ENCODE measurements at places on chromosomes 2 and 18.

DNA sequence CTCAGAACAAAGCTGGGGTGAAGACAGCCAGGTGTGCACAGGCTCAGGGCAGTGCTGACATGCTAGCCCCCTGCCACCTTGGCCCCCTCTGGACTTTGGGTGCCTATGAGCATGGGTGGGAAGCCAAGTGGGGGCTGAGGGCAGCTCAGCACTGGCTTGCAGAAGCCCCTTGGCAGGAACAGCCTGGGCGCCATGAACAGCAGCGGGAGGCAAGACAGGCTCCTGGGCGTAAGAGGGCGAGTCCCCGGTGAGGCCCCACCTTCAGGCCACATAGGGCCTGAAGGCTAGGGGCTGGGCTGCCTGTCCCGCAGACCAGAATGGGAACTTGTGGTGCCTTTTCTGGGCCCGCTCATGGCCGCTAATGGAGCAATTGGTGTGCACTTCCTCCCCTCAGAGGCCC lies 47.0 kb upstream of the COX7A2L start:
- DNase-seq, result no peak

GRCh38 chr2:25414781-25415180 lies 73.1 kb upstream of the DNMT3A start:
- no peak for DNase-seq

GRCh38 chr2:118697781-118698180 lies 149.7 kb downstream of the EN1 start:
- no peak for DNase-seq

- no peak for DNase-seq
Measured at GRCh38 chr2:622357-622756, 54.8 kb downstream of the TMEM18 start.

DNA sequence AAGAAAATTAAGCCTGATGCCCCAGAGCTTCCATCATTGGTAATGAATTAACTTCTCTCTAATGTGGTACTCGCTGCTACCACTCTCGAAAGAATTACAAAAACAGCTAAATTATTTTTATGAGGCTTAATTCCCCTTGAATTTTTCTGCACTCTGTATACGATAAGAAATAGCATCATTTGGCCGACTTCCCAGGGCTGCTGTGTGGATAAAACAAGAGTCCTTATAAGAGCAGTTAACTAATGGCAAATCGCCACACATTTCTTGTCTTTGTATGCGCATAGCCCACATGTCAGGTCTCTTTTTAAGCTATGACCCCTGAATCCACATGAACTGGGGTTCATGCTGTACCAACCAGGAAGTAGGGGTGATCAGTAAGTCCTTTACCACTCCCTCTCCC lies 668.4 kb downstream of the TMEM182 start:
- no peak for DNase-seq

GRCh38 chr2:214624166-214624760 lies 185.2 kb downstream of the BARD1 start:
- DNase-seq, result no peak

DNA sequence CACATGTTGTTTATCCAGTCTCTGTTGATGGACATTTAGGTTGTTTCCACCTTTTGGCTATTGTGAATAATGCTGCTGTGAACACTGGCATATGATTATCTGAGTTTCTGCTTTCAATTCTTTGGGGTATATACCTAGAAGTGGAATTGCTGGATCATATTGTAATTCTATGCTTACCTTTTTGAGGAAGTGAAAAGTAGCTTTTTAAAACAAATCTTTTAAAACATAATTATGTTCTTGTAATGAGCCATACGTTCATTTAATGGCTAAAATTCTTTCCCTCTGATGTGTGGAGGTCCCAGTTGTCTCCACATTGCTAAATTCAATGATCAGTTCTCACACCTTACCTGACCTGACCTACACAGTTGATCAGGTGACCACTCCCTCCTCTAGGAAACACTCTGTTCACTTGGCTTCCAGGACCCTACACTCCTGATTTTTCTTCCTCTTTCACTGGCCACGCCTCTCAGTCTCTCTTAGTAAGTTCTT lies 27.8 kb upstream of the SERTAD2 start:
- DNase-seq, result no peak

GRCh38 chr2:141048951-141049350 lies 1081.9 kb downstream of the LRP1B start:
- no peak for DNase-seq

DNA sequence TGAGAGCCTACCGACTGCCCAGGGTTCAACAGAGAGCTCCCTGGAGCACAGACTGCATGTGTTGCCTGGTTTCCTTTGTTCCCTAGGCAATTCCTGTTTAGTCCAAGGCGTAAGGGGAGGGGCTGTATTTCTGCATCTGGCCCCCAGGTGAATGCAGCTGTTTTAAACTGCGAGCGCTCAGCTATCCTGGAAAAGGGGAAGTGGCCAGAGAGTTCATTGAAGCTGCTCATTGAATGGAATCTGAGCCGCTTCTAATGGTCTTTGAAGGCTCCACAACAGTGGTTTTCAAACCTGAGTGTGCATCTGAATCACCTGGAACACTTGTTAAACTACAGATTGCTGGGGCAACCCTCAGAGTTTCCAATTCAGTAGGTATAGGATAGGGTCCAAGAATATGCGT lies 18.1 kb downstream of the MAPK4 start:
- DNase-seq, result no peak

- DNase-seq, result no peak
Measured at GRCh38 chr2:235073868-235074413, 122.1 kb downstream of the SH3BP4 start.

DNA sequence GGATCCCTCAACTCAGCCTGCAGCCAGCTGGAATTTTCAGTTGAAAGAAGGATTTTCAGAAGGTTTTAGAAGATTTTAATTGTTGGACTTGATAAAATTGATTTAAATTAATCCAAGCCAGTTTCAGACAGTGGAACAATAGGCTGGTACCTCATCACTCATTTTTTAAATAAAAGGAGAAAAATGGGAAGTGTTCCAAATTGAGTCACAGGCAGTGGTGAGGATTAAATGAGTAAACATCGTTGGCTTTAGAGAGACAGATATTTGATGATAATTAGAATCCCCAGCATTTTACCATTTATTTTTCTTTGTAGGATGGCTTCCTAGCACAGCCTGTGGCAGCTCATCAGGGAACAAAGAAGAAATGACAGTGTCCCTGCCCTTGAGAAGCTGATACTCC lies 7.4 kb downstream of the CXCR4 start:
- DNase-seq, result no peak

DNA sequence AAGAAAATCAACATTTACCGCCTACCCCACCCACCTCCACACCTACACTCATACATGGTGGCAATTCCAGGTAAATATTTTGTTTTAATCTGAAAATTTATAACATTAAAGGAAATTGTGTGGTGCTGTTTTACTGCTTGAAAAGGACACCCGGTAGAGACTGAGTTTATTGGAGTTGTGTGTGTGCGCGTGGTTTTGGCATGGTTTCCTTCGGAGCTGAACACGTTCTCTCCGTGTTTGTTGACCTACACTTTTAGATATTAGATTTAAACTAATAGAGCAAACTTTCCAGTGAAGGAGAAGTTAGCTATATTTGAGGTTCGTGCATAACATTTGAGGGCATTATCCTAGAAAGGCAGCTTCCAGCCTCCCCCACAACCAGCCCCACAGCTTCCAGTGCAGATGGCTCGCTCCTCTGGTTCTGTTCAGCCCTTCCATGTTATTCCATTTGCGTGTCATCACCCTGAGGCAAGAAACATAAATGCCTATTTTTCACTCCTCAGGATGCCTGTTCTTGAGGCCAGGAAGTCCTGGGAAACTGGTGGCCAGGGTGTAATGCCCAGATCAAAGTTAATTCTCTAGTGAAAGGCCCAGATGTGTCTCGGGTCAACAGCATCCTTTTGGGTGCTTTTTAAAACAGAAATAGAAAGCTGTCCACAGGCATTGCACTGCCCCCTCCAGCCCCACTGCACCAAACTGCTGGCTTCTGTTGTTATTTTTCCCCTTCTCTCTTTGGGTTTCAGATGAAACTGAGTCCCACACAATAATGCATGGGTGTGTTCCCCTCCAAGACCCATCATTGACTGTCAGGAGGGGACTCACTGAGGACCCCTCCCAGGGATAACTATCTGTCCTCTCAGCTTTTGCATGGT lies 190.2 kb downstream of the SETBP1 start:
- DNase-seq, result no peak

- DNase-seq, result no peak
Measured at GRCh38 chr2:86791573-86791972, 860 bp upstream of the CD8A start.

DNA sequence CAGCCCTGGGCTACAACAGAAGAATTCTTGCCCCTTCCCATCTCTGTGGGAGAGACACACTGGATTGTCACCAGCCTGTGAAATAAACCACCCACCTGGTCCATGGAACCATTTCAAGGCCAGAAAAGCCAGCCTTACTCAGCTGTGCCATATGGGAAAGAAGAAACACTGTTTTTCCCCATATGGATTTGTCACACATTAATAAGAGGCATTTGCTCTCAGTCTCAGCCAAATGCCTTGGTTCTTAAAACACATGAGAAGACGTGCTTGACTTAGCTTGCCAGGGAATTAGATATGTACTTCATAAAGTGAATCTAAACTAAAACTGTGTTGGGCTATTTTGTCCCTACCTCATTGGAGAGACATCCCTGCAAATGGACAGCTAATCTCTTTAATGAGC lies 308.6 kb upstream of the TNP1 start:
- DNase-seq, result no peak

DNA sequence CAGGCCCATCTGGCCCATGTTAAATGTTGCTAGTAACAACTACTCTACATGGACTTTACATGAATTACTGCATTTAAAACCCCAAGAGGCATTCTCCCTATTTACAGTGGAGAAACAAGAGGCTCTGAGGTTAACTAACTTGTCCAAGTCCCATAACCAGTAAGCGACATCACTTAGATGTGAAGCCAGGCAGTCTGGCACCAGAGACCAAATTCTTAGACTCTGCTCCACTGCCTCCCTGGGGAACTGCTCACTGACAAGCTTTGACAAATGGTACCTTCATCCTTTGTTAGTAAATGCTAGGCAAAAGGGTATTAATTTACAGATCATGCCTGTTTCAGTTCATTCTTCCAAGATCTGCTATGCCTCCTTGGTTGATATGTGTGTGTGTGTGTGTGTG lies 124.8 kb downstream of the AFF3 start:
- no peak for DNase-seq

DNA sequence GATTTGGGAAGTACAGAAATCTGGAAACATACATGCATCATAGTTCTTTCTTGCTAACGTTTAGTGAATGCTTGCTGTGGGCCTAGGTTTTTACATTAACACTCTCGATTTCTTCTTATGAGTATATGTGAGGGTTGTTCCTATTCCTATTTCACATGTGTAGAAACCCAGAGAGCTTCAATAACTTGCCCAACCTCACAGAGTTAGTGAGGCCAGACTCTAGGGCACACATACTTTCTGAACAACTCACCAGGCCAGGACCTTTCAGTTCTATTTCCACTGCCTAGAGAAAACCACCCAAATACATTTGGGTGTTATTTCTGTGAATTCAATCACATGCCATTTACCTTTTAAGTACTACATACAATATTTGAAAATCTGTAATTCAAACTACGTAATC lies 8.2 kb upstream of the KCTD1 start:
- no peak for DNase-seq

DNA sequence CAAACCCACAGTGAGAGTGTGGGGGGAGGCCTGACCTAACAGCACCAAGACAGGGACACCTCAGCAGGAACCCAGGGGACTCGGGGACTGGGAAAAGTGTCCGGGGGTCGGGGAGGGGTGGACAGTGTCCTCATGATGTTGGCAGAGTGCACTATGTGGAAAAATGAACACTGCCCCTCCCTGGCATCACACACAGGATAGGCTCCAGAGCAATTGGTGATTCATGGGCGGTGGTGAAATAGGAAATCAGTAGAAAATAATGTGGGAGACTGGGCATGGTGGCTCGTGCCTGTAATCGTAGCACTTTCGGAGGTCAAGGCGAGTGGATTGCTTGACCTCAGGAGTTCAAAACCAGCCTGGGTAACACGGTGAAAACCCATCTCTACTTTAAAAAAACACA lies 3.6 kb upstream of the ANO7 start:
- DNase-seq, result no peak

- DNase-seq, result no peak
Measured at GRCh38 chr2:20111311-20112131, 60.1 kb upstream of the LAPTM4A start.

GRCh38 chr18:8978394-8978793 lies 124.1 kb upstream of the NDUFV2 start:
- no peak for DNase-seq

- no peak for DNase-seq
Measured at GRCh38 chr18:46435031-46435430, 222.0 kb downstream of the LOXHD1 start.

DNA sequence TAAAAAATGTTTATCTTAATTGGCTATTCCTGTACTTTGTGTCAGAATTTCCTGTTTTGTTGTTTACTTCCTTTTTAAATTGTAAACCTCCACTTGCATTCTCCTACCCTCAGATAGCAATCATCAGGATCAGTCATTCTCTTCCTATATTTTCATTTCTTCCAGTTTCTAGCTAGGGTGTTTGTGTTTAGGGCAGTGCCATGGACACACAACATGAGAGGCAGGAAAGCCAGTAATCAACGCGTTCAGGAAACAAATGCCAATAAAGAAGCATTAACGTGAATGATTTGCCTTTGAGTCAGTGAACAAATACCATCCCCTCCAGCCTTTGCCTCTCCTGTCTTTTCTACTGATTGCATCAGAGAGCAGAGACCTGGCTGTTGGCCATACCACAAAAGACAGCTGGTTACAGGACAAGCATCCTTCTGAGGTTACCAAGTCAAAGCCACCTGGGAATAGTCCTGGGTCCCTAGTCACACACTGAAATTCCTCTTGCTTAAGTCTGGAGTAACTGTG lies 56.7 kb upstream of the FHL2 start:
- DNase-seq, result peak; percentile 18

DNA sequence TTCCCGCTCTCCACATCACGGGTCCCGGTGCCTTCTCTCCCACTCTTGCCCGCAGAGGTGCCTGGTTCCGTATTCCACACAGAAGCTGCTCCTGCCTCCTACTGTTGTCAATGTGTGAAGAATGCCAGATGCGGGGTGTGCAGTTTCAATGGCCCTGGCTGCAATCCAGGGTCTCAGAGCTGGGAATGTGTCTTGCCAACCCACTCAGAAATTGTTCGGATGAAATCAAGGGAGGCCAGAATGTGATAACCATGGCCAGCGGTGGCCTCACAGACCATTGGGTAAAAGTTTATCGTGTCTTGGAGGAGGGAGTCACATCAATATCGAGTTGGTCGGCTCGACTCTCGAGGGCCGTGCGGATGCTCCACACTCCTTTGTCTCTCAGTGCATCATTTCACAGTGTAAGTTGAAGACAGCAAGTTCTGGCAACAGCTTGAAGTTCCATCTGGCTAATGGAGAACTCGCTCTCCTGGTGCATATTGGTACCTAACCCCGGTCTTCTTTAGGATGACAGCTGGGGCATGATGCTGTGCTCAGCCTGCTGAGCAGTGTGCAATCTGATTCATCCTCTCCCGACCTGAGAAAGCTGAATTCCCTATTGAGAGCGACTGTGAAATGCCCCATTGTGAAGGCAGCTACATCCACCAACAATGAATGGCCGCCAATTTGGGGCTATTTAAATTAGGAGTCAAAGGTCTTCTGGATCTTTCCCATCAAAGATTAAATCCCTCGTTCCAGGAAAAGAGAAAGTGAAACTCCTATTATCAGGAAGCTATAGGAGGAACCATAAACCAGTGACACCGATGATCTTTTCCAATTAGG lies 389.0 kb downstream of the SOX11 start:
- DNase-seq, result no peak

GRCh38 chr2:222288590-222289277 lies 10.1 kb downstream of the PAX3 start:
- no peak for DNase-seq

All from erythroblast (primary cell).